K562 (cell line): ENCODE measurements at places on chromosomes 4 and X. TPM values are rescaled to one million over a fixed set of nuclear protein-coding genes. Genes with fewer than 3 reads are reported as not detected.
A peak's percentile ranks its signal among the peaks of the same experiment; 100 is the strongest.

Gene NAP1L2
- total RNA-seq = not detected in 2 replicates

Gene RAB39B
- total RNA-seq = 0.07 and 0.09 TPM in 2 replicates

Gene CYBB
- 0.87 and 0.91 TPM in 2 replicates for total RNA-seq

Gene BGN
- total RNA-seq = 0.11 TPM in 2 replicates

Gene MAPK10
- total RNA-seq = 0.53 and 0.87 TPM in 2 replicates

Gene TIGD4
- total RNA-seq = 0.11 and 0.25 TPM in 2 replicates

Gene KCND1
- total RNA-seq = 0.75 and 0.83 TPM in 2 replicates

Gene HMX1
- not detected in 2 replicates for total RNA-seq

Gene HMGB2
- 283 and 309 TPM in 2 replicates for total RNA-seq

Gene ADH1A
- not detected in 2 replicates for total RNA-seq

- no peaks in the 10 kb centered on the region for H3K36me3 ChIP-seq
- no peak overlapping the region for H3K27ac ChIP-seq
- peaks cover 4% of the 10 kb centered on the region for H3K4me1 ChIP-seq
- no peaks in the 10 kb centered on the region for H3K27me3 ChIP-seq
- no peak overlapping the region for H3K4me3 ChIP-seq
- DNase-seq = no peak
Observed at GRCh38 chrX:10044021-10044420, 76.9 kb downstream of the CLDN34 start.

DNA sequence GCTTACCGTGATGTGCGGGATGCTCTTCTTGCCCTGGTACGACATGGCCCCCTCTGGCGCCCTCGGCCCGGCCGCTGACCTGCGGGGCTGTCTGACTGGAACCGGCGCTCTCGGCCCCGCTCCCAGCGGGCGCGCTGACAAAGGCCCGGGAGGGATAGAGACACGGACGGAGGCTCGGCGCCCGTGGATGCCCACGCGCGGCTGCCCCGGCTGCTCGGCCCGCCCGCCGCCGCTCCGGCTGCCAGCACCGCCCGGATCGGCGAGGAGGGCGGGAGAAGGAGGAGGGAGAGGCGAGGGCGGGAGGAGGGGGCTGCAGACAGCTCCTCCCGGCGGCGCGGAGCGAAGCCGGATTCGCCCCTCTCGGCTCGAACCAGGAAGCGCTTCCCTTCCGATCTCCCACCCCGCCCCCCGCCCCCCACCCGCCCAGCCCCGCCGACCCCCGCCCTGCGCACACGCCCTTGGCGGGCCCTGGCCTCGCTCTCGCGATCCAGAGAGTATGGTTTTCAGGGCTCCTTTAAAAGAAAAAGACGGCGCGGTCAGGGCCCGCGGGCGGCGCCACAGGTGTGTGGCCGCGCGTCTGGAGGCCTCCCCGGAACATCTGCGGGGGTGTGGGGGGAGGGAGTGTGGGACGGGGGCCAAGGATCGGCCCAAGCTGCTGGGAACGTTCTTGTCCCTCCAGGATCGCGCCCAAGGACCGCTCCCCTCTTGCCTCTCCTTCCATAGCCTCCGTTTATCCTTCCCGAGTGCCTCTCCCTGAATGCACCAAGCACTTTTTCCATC lies 4.5 kb downstream of the CRMP1 start:
- peaks cover 24% of the 10 kb centered on the region for H3K27me3 ChIP-seq
- no peak overlapping the region for H3K27ac ChIP-seq
- H3K36me3 ChIP-seq = no peaks in the 10 kb centered on the region
- no peak for DNase-seq
- H3K4me3 ChIP-seq = no peak overlapping the region

DNA sequence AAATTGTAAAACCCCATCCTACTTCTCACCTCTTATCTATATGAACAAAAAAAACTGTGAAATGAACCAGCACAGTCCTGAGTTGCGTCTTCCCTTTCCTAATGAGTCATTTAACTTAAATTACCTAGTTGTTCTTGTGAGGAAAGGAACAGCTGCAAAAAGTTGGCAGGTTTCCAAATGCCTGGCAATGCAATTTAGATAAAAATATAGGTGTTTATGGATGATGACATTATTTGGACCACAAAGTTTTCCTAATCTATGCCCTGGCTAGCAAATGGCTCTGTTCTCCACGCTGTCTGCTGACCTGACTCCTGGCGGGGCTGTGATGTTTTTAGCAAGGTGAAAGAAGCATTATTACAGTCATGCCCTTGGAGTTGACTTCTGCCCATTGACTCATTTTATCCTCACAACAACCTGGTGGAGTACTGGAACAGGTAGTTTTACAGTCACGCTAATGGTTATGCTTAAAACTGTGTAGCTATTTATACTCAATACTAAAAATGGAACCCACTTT lies 29.8 kb upstream of the RELL1 start:
- peaks cover 2% of the 10 kb centered on the region; the same call in 1 of the 3 replicates for H3K4me1 ChIP-seq
- H3K27ac ChIP-seq = no peak overlapping the region
- DNase-seq = no peak
- H3K27me3 ChIP-seq = peaks cover 12% of the 10 kb centered on the region; the same call in 1 of the 2 replicates
- no peak overlapping the region for H3K4me3 ChIP-seq

GRCh38 chr4:8912089-8912455 lies 40.4 kb upstream of the HMX1 start:
- H3K36me3 ChIP-seq = no peaks in the 10 kb centered on the region
- no peak overlapping the region for H3K27ac ChIP-seq

GRCh38 chr4:104501290-104501689 lies 6.6 kb upstream of the CXXC4 start:
- H3K27me3 ChIP-seq = no peaks in the 10 kb centered on the region
- no peak overlapping the region for H3K4me3 ChIP-seq
- no peaks in the 10 kb centered on the region for H3K36me3 ChIP-seq
- DNase-seq = no peak
- H3K4me1 ChIP-seq = no peaks in the 10 kb centered on the region

GRCh38 chr4:15521442-15522039 lies 51.9 kb downstream of the CC2D2A start:
- H3K4me1 ChIP-seq = no peaks in the 10 kb centered on the region
- no peak overlapping the region for H3K4me3 ChIP-seq
- no peak for DNase-seq
- H3K36me3 ChIP-seq = no peaks in the 10 kb centered on the region
- no peaks in the 10 kb centered on the region for H3K27me3 ChIP-seq

- H3K27ac ChIP-seq = no peak overlapping the region
- H3K27me3 ChIP-seq = no peaks in the 10 kb centered on the region
- no peaks in the 10 kb centered on the region for H3K4me1 ChIP-seq
- no peaks in the 10 kb centered on the region for H3K36me3 ChIP-seq
- no peak for DNase-seq
- H3K4me3 ChIP-seq = no peak overlapping the region
Observed at GRCh38 chr4:81648576-81649275, 177.0 kb upstream of the RASGEF1B start.

DNA sequence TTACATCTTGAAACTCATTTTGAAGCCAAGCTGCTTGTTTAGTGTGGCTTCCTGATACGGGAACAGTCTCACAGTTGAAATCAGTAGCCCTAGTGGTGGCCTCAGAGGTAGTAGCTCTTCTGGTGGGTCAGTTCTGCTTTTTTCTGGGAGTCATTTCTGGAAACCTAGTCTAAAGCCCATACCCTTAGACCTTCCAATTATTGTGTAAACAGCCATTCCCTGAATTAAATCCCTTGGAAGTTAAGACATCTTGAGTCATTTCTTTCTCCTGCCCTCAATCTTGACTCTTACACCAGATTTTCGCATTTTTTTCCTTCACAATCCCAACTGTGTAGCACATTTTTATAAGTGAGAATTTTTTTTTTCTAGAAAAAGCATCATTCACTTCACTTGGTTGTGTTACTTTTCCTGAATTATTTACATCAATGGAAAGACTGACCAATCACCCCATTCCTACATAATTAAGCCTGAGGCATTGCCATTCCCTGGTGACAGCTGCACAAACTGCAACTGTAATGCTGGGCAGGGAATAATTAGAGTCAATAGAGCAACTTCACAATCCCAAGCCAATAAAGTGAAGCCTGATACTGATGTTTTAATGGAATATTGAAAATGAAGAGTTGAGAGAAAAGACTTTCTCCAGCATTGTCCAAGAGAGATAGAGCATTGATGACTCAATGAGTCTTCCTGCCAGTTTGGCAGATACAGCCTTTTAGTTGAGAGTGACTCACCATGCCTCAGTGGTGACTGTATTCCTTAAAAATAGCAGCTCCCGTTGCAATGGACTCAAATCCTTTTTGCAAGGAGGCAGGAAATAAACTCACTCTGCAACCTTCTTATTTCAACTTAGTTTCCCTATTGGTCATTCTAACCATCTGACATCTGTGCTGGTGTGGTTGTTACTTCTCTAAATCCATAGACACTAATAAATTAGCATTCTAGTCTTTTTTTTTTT lies 13.0 kb upstream of the SEPSECS start:
- no peaks in the 10 kb centered on the region for H3K4me1 ChIP-seq
- no peak overlapping the region for H3K4me3 ChIP-seq
- no peaks in the 10 kb centered on the region for H3K36me3 ChIP-seq
- peak; percentile 17 for DNase-seq
- no peaks in the 10 kb centered on the region for H3K27me3 ChIP-seq

DNA sequence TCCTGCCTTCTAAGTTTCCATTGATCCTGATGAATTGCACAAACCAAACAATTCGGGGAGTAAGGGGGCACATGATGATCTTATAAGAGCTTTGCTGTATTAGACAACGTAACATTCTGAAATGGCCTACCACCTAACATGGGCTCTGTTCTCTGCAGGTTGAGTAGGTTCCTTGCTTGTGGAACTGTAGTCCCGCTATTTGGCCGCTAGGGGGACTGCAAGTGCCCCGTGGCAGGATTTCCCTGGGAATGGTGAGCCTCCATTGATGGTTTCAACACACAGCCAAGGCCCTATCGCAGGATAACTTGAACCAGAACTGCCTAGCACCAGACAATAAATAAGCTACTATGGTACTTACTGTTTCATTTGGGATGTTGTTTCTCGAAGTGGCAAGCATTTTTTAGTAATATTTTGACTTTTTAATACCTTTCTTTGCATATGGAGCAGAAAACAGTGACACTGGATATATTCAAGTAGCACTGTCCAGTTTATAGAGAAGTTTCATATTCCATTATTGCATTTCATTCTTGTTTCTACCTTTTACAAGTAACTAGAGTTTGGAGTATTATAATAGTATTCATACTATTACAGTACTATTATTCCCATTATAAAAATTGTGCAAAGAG lies 11.9 kb downstream of the AR start:
- no peak overlapping the region for H3K4me3 ChIP-seq
- no peaks in the 10 kb centered on the region for H3K4me1 ChIP-seq
- no peaks in the 10 kb centered on the region for H3K27me3 ChIP-seq
- no peak overlapping the region for H3K27ac ChIP-seq
- H3K36me3 ChIP-seq = no peaks in the 10 kb centered on the region

- no peak overlapping the region for H3K27ac ChIP-seq
- H3K36me3 ChIP-seq = peaks cover 68% of the 10 kb centered on the region
- H3K4me1 ChIP-seq = peaks cover 17% of the 10 kb centered on the region
- no peak for DNase-seq
- H3K27me3 ChIP-seq = no peaks in the 10 kb centered on the region
Observed at GRCh38 chr4:2650276-2650675, 105.9 kb downstream of the TNIP2 start.

GRCh38 chrX:34886011-34886410 lies 56.6 kb upstream of the FAM47B start:
- no peaks in the 10 kb centered on the region for H3K36me3 ChIP-seq
- no peak for DNase-seq
- H3K4me3 ChIP-seq = no peak overlapping the region
- H3K4me1 ChIP-seq = no peaks in the 10 kb centered on the region
- H3K27ac ChIP-seq = no peak overlapping the region

- H3K4me3 ChIP-seq = no peak overlapping the region
- H3K4me1 ChIP-seq = no peaks in the 10 kb centered on the region
- no peaks in the 10 kb centered on the region for H3K36me3 ChIP-seq
- DNase-seq = no peak
- no peaks in the 10 kb centered on the region for H3K27me3 ChIP-seq
Observed at GRCh38 chr4:189787216-189788031, 153.2 kb upstream of the FRG1 start.

- H3K27ac ChIP-seq = no peak overlapping the region
- H3K36me3 ChIP-seq = no peaks in the 10 kb centered on the region
- no peaks in the 10 kb centered on the region for H3K27me3 ChIP-seq
- no peak for DNase-seq
- H3K4me3 ChIP-seq = no peak overlapping the region
Observed at GRCh38 chrX:12113321-12113720, 25.0 kb upstream of the FRMPD4 start.

GRCh38 chrX:122078079-122078478 lies 1030.7 kb downstream of the GLUD2 start:
- H3K27me3 ChIP-seq = no peaks in the 10 kb centered on the region
- no peak overlapping the region for H3K27ac ChIP-seq
- H3K36me3 ChIP-seq = no peaks in the 10 kb centered on the region
- H3K4me1 ChIP-seq = no peaks in the 10 kb centered on the region

DNA sequence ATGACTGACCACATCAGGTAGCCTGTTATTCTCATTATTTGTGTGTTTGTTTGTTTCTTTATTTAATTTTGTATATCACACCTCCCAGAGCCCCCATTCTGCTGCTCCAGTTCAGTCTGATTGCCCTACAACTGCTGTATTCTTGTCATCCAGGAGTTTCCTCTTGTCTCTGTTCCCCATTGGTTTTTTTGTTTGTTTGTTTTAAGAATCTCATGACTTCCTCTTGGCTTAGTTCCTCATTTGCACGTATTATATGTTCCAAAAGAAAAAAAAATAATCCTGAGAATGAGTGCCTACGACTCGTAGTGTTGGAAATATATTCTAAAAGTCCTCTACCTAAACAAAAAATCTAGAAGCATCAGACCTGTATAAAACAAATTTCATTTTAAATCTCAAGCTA lies 142.3 kb upstream of the SLIT2 start:
- no peak for DNase-seq
- no peak overlapping the region for H3K27ac ChIP-seq
- no peaks in the 10 kb centered on the region for H3K27me3 ChIP-seq
- no peaks in the 10 kb centered on the region for H3K36me3 ChIP-seq
- no peaks in the 10 kb centered on the region for H3K4me1 ChIP-seq

DNA sequence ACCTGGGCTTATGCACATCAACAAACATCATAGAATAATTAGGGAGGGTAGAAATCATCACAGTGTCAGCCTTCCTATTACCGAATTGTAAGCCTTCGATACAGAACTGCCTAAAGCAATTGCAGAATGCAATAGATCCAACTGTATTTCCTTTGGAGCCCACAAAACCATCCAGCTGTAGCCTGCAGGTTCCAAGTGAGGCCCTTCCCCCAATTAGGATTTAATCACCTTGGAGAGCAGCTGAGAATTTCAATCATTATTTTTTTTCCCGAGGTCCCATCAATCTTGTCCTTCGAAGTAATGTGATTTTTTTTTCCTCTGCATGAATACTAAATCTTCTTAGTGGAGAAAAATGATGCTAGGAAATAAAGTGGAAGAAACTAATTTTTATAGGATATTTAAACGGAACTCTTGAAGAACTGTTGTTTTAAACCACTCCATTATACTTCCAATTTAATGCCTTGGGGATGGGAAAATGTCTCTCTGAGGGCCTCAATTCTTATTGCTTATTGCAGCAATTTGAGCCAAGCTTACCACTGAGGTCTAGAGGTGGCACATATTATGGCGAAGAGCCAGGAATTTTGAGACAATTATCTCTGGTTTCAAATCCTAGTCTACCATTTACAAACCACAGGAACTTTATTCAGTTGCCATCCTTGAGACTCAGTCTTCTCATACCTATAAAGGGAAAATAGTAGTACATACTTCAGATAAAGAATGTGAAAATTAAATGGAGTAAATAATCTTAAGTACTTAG lies 953.4 kb upstream of the IGFBP7 start:
- no peaks in the 10 kb centered on the region for H3K27me3 ChIP-seq
- H3K36me3 ChIP-seq = no peaks in the 10 kb centered on the region
- no peak overlapping the region for H3K4me3 ChIP-seq
- DNase-seq = no peak
